Smooth muscle cell of bladder (primary cell): ENCODE measurements at places on chromosomes 11 and 22. TPM values are rescaled to one million over a fixed set of nuclear protein-coding genes. Genes with fewer than 3 reads are reported as not detected.

OLFML1 gene
- 3.1 and 3.8 TPM in 2 replicates for total RNA-seq

C11orf65 gene
- total RNA-seq = 0.83 and 1.3 TPM in 2 replicates

TCF20 gene
- 16.6 and 18.9 TPM in 2 replicates for total RNA-seq

FOXR1 gene
- not detected in 2 replicates for total RNA-seq

APOA4 gene
- not detected in 2 replicates for total RNA-seq

OR8G5 gene
- total RNA-seq = not detected in 2 replicates

CHRM1 gene
- not detected in 2 replicates for total RNA-seq

THAP7 gene
- 18.9 and 24.7 TPM in 2 replicates for total RNA-seq

SYCE3 gene
- 0.37 and 0.85 TPM in 2 replicates for total RNA-seq

OR2D2 gene
- total RNA-seq = 0.14 and 0.18 TPM in 2 replicates

PAK1 gene
- total RNA-seq = 18.2 and 20.7 TPM in 2 replicates

LRRC51 gene
- 5.5 and 6.3 TPM in 2 replicates for total RNA-seq

MFNG gene
- total RNA-seq = 0.09 and 0.14 TPM in 2 replicates

OR52A1 gene
- total RNA-seq = not detected in 2 replicates

MYO18B gene
- total RNA-seq = under 0.01 TPM in 1 of 2 replicates, not detected in the other

GGTLC2 gene
- total RNA-seq = not detected in 2 replicates

PHF5A gene
- total RNA-seq = 55.2 and 60.6 TPM in 2 replicates

SLC25A45 gene
- total RNA-seq = 1.6 and 1.9 TPM in 2 replicates

SEPTIN5 gene
- 10.0 and 22.6 TPM in 2 replicates for total RNA-seq

CRYBB1 gene
- total RNA-seq = not detected in 2 replicates
